ENCODE measurements at places on chromosomes 12 and 14.

GRCh38 chr14:74531467-74531866 lies 37.9 kb downstream of the ISCA2 start:
- DNase-seq: no peak

GRCh38 chr14:50475460-50475859 lies 56.9 kb downstream of the MAP4K5 start:
- no peak for DNase-seq

DNA sequence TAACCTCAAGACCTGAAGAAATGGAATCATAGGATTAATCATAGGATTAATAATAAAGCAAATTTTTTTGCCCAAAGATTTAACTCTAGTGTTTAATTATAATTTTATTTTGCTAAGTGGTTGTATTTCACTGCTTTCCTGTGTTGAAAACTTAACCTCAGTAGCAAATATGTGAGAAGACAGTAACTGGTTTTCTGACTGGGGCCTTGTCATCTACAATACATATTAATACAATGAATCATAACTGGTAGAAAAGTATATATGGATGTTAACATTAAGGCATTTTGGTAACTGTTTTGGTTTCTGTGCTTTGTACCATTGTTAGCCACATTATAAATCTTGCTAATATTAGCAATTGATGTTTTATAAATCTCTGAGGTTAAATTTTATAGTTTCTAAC lies 92.2 kb downstream of the ACSS3 start:
- DNase-seq: no peak

DNA sequence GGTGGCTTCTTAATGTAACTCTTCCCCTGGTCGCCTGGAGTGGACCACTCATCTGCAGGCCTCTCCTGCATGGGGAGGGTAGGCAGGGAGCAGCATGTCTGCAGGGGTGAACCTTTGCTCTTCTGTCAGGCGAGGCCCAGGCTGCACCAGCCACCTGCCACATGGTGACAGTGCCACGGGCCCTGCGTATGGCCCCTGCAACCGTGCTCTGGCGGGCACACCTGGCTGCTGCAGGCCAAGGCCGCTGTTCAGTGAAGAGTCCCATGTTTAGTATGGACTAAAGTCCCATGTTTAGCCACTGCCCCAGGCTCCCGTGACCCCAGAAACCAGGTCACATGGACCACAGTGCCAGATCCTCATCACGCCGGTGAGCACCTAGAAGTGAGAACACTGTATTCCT lies 187.0 kb downstream of the ADGRD1 start:
- no peak for DNase-seq

GRCh38 chr12:22722081-22722480 lies 97.1 kb downstream of the ETNK1 start:
- DNase-seq: no peak
